ENCODE measurements at places on chromosomes 13 and 19.

DNA sequence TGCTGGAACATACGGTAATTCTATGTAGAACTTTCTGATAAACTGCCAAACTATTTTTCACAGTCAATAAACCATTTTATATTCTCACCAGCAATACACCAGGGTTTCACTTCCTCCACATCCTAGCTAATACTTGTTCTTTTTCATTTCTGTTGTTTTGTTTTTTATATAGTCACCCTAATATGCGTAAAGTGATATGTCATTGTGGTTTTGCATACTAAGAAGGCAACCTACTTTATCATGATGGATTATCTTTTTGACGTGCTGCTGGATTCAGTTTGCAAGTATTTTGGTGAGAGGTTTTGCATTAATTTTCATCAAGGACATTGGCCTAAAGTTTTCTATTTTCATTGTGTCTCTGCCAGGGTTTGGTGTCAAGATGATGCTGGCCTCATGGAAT, 1384.1 kb downstream of the UQCRFS1 start:
- DNase-seq, result no peak

GRCh38 chr13:43309311-43309710, 285.9 kb downstream of the DNAJC15 start:
- peak; percentile 54 for DNase-seq

- DNase-seq, result no peak
Observed at GRCh38 chr13:107669391-107669993, 545.8 kb downstream of the LIG4 start.

GRCh38 chr19:7934766-7935165, 8.7 kb downstream of the TIMM44 start:
- no peak for DNase-seq

DNA sequence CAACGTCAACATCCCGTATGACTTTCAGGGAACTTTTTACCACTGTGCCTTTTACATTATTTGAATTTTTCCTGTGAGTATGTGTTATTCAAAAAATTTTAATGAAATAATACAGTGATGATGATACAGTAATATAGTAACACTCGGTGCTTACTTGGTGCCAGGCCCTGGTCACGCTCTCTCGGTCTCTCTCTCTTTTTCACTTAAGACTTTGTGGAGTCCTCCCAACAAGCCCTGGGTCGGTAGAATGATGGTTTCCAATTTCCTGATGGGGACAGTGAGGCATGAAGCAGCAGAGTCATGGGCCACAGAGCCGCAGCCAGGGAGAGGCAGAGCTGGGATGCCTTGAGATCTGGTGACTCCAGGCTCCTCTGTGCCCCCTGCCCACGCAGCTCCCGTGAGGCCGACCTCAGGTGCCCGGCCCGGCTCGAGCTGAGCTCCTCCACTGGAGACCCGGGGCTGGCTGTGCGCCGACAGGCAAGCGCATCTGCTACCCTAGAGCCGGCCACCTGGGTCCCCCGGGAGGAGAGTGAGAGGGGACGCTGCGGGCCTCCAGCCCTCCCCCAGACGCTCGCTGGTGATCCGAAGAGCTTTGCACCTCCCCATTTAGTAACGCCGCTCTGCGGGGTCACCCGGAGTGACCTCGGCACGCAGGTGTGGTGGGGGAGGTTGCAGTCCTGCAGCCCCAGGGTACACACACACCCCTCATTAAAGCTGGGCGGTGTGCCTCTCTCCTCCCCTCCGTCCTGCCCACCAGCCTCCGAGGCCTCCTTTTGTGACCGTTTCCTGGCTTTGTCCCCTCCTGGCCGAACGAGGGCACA, 4.4 kb upstream of the SBK3 start:
- DNase-seq, result peak; percentile 96

- DNase-seq, result no peak
Observed at GRCh38 chr13:67996101-67996500, 766.0 kb upstream of the PCDH9 start.

DNA sequence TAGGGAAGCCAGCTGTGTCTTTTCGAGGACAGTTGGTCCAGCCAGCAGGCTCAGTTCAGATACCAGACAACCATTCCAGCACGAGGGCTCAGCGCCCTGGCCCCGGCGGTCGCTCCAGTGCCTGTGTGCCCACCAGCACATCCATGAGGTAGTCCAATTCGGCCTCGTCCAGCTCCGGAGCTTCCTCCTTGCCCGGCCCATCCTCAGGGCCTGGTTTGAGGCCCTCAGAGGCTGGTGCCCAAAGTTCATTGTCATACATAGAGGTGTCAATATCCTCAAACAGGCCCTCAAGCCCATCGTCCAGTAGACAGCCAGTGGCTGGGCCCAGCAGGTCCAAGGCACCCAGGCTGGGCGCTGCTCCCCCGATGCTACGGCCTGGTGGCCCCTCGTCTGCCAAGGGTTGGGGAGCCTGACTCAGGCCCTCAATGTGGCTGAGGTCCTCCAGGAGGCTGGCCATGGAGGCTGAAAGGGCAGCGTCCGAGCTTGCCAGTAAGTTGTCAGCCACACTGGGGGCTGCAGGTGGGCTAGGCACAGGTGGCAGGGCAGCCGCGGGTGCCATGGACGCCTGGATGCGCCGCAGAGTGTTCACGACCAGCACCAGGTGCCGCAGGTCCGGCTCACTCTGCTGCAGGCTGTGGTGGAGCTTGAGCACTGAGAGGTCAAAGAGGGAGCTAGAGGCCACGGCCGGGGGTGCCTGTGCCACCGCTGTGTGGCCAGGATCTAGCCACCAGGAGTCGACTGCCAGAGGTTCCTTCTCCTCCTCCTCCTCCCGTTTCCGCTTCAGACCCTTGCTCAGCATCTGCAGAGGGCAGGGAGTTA, 2.8 kb downstream of the SERTAD1 start:
- no peak for DNase-seq

GRCh38 chr19:5823579-5824281, 15.8 kb downstream of the FUT6 start:
- no peak for DNase-seq

GRCh38 chr13:20239748-20240147, 7.6 kb upstream of the GJB6 start:
- no peak for DNase-seq

- DNase-seq, result no peak
Observed at GRCh38 chr13:75120085-75120484, 361.9 kb downstream of the TBC1D4 start.

GRCh38 chr13:82248762-82249161, 1633.5 kb downstream of the SLITRK1 start:
- DNase-seq, result no peak

- DNase-seq, result peak; percentile 27
Observed at GRCh38 chr13:102847272-102848234, 1.7 kb downstream of the ERCC5 start.
